NCI-H1092 treated with DMSO at 0.1 percent for 48 hours (cell line): ENCODE measurements at places on chromosomes 7 and 10.

DNA sequence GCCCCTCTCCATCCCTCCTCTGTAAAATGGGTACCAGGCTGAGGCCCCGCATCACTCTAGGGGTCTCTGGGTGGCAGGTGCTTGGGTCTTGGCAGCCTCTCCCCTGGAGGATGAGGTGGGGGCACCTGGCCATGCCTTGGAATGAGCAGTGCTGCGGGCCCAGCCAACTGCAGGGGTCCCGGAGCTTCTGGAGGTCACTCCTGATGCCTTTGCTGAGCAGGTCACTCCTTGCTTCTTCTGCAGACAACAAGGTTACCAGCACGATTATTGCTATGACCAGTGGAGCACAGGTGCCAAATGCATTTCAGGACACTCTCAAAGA, 22.4 kb upstream of the ZNF488 start:
- DNase-seq = no peak

GRCh38 chr7:71769326-71769725, 637.4 kb downstream of the GALNT17 start:
- no peak for DNase-seq

GRCh38 chr7:94980418-94981142, 73.2 kb downstream of the PPP1R9A start:
- DNase-seq = no peak

- no peak for DNase-seq
These were observed 13.6 kb downstream of the TMEM236 start for GRCh38 chr10:17765602-17766001.

- DNase-seq = no peak
These were observed 21.0 kb upstream of the C10orf71 start for GRCh38 chr10:49277973-49278372.

- DNase-seq = no peak
These were observed 190.1 kb upstream of the SLC26A5 start for GRCh38 chr7:103636153-103636552.

DNA sequence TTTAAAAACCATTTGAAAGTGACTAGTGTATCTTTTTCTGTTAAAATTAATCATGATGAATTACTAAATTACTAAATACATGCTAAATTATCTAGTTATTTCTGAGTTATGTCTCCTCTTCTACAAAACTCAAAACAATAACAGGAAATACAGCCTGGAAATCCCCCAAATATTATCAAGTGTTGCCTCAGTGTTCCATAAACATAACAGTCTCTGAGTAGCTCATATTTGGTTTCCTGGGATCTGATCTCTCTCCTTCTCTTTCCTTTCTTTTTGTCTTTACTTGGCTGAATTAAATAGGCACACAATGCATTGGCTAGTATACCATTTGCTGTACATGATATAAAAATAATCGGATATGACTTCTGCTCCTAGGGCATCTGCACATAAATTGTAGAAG, 277.6 kb upstream of the IGFBP3 start:
- no peak for DNase-seq
